ENCODE measurements at places on chromosomes 1 and 21.

DNA sequence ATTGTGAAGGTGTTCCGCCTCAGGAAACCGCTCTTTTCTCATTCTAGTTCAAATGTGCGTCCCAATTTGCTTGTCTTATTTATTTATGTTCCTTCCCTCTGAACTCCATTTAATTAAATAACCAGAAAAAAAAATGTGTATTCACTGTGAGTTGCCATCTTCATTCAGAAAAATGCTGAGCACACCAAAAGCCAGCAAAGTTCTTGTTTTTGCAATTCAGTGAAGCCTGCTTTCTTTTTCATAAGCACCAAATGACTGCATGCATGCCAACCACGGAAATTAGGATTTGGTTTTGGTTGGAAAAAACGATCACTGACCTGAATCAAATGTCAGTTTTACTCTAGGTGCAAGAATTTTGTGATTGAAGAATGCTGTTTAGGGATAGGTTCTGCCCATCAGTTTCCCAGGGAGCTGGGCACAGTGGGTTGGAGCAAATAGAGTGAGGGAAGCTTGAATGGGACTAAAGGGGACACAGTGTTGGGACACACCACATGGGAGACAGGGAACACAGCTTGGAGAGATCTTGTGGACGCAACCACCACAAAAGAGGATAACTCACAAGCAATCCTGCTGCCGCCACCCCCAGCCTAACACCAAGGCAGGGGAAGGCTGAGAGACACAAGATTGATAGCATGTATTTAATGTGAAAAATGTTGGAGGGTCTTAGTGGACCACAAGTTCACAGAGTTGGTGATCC is 183.4 kb upstream of the GALNT2 start:
- DNase-seq: no peak

GRCh38 chr1:82565546-82565945 is 764.8 kb downstream of the ADGRL2 start:
- DNase-seq: no peak

DNA sequence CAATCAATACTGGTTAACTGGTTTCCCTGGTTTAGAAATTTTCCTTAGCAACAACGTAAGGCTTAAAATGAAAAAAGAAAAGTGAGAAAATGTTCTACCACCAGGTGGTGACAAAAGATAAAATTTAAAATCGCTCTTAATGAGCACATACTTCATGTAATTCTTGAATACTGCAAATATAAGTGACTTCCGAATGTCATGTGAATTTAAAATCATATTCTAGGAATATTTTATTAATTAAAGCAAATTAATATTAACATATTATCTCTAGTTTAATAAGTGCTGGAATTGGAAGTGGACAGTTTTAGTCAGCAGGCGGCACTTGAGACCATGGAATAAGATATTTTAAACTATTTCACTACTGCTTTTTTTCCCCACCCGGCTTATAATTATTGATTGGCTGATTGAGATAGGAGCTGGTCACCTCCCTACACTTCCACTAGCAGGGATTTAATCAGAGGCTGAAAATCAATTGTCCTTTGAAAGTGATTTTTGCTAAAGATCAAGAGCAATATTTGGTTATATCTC is 5.0 kb upstream of the ADAMTS1 start:
- no peak for DNase-seq

GRCh38 chr1:15851210-15852035 is 3.9 kb downstream of the SPEN start:
- no peak for DNase-seq

DNA sequence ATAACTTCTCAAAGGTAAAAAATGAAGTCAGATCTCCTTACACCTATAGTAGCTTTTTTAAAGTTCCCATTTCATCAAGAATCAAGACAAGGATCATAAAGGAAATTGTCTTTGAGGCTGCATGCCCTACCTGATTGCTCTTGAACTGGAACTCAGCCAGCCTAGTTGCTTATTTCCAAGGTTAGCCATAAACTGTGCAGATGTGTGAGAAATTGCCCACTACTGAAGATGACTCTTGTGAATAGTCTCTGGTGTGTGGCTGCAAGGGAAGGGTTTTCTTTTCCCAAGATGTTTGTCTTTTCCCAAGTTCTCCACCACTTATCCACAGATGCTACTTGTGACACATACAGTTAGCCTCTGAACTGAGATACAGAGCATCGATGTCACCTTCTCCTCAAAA is 81.7 kb upstream of the DUSP10 start:
- no peak for DNase-seq

DNA sequence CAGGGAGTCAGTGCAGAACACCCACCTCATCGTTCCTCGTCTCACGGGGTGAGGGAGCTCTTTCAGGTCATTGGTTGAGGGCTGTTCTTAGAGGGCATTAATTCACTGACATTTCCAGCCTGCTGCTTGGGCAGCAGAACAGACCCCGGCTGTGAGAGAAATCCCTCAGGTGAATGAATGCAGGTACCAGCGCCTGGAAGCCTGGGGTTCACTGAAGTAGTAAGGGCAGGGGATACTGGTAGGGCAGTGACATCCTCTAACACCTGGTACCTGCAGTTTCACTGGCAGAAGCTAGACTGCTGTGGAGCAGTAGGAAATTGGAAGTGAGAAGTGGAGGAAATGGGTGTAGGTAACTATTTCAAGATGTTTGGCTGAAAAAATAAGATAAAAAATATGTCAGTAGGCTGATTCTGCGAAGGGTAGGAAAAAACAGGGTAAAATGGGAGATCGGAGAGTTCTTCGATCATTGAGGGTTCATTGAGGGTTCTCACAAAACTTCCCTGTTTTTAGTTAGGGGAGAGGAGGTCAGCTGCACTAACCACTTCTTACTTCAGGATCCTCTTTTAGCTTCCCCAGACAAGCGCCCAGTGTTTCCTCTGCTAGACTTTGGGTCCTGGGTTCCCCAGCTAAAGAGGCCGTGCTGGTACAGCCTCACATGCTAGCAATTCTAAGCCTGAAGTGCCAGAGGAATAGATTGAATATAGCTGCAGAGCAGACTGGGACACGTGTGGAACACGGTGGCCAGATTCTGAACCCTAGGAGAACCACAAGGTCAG is 55.2 kb downstream of the RNF220 start:
- DNase-seq: no peak

DNA sequence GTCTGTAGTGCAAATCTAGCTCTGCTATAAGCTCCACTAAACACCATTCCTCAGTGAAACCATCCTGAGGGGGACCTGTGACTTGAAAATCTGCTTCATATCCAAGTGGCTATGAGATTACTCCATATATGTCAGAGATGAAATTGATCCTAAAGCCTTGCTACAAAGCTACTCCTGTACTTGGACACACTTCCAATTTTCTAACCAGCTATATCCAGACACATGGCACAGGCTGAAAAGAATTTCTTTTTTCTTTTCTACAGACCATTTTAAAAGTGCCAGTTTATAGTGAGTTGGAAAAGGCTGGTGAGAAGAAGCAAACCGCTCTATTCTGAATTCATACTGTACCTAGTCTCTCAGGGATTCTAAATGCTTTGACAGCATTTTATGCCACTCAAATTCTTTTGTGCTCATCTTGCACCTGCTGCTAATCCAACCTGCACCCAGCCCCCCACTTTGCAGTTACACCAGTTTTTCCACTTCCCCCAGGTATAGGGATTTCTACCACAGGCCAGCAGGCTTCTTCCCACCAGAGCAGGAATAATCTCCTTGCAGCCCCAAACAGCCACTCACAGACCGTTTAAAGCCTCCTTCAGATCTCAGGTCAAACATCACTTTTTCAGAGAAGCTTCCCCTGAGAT is 112.5 kb downstream of the RERE start:
- DNase-seq: no peak

GRCh38 chr1:40890771-40891170 is 28.6 kb upstream of the CITED4 start:
- no peak for DNase-seq

DNA sequence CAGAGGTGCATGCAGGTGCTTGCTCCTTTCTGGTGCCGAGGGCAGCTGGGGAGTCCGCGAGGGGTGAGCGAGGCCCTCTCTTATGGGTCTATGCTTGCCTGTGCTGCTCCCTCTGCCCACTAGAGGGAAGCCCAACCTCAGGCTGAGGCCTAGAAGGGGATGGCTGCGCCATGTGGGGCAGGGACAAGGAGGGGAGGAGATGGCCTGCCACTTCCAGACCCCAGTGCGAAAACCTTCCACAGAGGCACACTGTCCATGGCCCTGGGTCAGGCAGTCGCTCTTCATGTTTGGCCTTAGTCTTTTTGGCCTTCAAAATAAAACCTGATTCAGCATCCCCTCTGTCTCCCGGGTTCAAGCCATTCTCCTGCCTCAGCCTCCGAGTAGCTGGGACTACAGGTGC is 14.0 kb downstream of the RHBG start:
- DNase-seq: peak; percentile 16

DNA sequence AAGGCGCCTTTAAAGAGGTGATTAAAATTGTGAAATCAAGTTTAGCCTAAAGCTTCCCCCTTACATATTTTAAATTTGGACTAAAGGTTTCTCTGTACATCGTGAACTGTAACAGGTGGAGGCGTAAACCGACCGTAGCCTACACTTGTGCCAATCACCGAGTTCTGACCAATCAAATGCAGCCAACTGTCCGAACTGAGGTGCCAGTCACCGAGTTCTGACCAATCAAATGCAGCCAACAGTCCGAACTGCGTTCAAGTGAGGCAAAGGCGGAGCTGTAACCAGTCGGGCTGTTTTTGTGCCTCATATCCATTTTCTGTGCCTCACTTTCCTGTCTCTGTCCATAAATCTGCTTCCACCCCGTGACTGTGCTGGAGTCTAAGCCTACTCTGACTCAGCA is 7.4 kb downstream of the TFF1 start:
- DNase-seq: no peak

GRCh38 chr1:41559331-41559730 is 74.8 kb upstream of the EDN2 start:
- DNase-seq: no peak

DNA sequence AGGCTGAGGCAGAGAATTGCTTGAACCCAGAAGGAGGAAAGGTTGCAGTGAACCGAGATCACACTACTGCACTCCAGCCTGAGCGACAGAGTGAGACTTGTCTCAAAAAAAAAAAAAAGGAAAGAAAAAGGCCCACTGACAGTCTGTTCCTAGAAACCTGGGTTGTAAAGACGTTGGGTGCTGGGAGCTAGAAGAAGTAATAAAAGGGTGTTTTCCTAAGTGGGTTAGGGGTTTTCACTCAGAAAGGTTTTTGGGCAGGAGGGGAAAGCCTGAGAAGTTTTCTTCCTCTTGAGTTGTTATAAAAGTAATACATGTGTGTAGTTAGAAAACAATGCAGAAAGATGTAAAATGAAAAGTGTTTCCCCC is 25.4 kb downstream of the CELA3A start:
- DNase-seq: no peak

- DNase-seq: no peak
Observed at GRCh38 chr1:170619241-170620028, 44.5 kb upstream of the PRRX1 start.

DNA sequence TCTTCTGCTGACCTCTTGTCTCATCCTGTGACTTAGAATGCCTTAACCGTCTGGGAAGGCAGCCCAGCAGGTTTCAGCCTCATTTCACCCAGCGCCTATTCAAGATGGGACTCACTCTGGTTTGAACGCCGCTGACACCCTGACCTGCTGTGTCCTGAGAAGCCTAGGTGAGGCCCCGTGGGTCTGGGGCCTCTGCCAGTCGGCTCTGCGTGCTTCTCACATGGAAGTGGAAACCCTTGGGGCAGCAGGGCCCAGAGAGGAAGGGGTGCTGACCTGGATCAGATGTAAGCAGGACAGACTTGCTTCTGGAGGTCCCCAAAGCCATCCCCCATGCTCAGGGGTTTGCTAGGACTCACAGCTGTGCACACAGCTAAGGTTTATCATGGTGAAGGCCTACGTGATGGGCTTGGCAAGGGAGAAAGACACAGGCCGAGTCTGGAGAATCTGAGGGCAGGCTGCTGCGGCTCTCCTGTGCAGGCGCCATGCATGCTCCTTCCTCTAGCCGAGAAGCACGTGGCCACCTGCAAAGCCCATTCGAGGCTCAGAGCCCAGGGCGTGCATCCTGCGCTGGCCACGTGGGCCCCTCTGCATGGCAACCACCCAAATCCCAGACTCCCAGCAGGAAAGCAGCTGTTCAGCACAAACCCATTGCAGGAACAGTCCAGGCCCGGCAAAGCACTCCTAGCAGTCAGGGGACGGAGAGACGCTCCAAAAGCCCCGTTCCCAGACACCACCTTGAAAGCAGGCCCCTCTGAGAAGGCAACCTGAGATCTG is 3.8 kb downstream of the TRPM2 start:
- no peak for DNase-seq

DNA sequence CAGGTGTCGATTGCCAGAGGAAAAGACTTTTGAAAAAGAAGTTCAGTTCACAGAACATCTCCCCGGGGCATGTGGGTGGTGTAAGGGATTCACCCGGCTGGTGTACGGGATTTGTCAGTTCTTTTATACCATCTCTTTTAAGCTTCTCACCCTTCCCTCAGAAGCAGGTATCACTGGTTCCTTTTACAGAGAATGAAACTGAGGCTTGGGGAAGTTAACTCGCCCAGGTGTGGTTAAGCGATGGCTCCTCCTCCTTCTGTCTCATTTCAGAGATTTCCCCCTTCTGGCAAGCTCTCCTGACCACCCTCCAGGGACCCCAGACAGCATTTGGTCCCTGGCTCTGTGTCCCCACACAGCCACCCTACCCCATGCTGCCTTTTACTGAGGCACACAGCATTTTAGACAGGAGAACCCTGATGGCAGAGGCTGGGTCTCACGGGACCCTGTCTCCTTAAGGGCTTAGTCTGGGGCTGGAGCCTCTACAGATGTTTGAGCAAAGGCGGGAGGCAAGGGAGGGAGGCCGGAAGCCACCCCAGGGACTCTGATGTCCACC is 2.8 kb upstream of the ECE1 start:
- DNase-seq: peak; percentile 47

DNA sequence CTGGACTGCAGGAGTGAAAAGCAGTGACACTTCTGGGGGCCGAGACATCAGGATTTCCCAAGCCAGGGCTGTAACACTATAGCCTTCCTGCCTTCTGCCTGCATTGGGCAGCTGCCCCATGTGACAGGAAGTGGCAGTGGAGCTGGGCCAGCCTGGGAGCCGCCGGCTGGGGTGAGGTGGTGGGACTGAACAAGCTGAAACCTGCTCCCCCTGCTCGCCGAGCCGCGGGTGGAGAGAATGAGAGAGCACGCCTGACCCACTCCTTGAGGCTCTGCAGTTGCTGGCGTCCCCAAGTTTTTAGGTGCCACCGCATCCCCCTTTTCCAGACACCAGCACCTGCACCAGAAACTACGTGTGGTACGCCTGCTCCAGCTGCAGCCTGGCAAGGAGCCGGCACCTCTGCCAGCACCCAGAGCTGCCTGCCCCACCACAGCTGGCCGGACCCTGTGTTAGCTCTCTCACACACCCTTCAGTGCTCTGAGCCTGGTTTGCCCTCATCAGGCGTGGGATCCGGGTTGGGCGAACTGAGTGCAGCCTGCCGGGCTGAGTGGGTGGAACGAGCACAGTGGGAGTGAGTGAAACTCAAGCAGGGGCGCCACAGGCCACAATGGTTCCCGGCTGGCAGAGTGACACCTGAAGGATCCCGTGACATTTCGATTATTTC is 119.4 kb downstream of the AKT3 start:
- DNase-seq: no peak

GRCh38 chr1:7489586-7489985 is 281.5 kb upstream of the VAMP3 start:
- no peak for DNase-seq
